ENCODE measurements at places on chromosomes 5 and 9.
A peak's percentile ranks its signal among the peaks of the same experiment; 100 is the strongest.

GRCh38 chr5:7881816-7882215 is 12.9 kb downstream of the MTRR start:
- DNase-seq = no peak

- DNase-seq = no peak
Observed at GRCh38 chr5:125576822-125577221, 830.4 kb upstream of the ZNF608 start.

GRCh38 chr5:100550531-100551051 is 15.4 kb downstream of the FAM174A start:
- no peak for DNase-seq

DNA sequence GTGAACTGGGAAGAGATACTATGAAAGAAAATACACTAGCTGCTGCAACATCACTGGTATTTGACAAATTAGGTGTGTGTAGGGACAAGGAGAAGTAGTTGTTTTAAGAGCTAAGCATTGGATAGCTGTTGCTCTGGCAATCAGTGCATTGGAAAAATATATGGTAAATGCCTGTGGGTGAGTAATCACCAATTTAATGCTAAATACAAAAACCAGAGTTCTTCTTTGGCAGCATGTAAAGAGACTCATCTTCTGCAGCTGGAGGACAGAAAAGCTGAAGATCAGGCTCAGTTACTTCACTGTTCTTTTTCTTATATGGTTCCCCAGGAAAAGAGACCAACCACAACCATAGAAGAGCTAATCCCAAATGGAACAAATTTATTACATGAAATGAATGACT is 201.8 kb upstream of the MPDZ start:
- DNase-seq = no peak

GRCh38 chr5:52837068-52837467 is 49.4 kb downstream of the ITGA1 start:
- peak; percentile 15 for DNase-seq

DNA sequence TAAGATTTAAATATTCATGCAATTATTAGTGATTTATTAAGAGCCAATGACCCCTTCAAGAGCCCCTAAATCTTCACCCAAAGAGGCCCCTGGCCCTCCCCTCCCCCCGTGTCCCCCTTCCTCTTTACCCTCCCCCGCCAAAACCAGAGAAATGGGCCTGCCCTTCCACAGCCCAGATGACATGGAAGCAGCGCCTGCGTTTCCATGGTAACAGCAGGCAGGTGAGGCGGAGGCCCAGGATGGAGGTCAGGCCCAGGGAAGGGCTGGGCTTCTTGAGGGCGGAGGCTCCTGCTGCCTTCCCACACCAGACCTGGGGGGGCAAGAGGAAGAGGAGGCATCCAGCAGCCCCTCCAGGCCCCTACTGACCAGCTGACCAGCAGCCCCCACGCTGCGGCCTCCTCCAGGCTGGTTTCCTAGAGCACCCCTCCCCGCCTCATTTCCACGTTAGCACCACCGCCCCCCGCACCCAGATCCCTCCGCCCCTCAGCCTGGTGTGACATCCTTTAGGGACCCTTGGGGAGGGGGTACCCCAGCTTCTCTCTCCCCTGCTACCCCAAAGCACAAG is 37.4 kb downstream of the UNC5A start:
- DNase-seq = no peak

DNA sequence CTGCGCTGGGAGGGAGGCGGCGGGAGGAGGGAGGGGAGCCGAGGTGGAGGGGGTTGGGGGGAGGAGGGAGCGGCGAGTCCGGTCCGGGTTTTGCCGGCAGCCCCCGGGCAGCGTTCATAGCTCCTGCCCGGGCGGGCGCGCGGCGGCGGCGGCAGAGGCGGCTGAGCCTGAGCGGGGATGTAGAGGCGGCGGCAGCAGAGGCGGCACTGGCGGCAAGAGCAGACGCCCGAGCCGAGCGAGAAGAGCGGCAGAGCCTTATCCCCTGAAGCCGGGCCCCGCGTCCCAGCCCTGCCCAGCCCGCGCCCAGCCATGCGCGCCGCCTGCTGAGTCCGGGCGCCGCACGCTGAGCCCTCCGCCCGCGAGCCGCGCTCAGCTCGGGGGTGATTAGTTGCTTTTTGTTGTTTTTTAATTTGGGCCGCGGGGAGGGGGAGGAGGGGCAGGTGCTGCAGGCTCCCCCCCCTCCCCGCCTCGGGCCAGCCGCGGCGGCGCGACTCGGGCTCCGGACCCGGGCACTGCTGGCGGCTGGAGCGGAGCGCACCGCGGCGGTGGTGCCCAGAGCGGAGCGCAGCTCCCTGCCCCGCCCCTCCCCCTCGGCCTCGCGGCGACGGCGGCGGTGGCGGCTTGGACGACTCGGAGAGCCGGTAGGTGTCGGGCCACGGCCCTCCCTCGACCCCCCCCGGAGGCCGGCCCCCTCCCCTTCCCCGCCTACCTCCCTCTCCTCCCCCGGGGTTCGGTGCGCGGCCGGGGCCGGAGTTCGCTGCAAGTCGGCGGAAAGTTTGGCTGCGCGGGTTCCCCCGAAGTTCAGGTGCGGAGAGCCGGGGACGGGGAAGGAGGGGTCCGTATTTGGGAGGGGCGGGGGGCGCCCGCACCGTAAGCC is at the start of gene CXXC5:
Gene CXXC5 (plus strand): TSS at position 145 of the 877 bp plus-strand sequence. CDS start 32,175 bp downstream, outside the sequence.
- DNase-seq = peak; percentile 75

- DNase-seq = no peak
Observed at GRCh38 chr5:5971203-5971602, 407.1 kb downstream of the MED10 start.

- no peak for DNase-seq
Observed at GRCh38 chr5:179780362-179780761, 13.4 kb upstream of the LTC4S start.

DNA sequence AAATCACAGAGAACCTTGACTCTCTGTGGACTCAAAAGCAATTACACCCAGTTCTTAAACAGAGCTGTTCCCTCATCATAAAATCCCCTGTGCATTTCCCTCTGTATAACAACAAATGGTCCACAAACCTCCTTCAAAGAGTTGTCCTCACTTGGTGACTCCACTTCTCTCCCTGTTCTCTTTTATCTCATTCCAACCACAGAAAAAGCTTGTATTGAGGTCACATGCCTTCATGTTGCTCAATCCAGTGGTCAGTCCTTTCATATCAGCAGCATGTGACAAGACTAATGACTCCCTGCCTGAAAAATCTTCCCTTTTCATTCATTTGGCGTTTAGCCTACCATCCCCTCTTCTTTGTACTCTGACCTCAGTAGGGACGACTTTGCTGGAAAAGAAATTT is 158.0 kb downstream of the DEPDC1B start:
- no peak for DNase-seq

DNA sequence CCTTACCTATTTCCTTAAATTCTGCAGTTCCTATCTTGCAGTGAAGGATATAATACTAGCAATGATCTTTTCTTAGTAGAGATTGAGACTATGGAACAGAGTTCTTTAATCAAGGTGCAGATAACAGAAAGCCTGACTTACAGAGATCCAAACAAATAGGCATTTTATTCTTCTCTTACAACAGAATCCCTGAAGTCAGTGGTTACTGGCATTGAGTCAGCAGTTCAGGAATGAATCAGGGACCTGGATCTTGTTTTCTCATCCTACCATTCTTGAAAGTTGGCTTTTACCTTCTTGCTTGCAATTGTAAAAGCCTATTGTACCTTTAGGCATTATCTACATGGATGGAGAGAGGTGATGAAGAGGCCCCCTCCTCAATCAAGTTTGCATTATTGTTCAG is 47.5 kb upstream of the TLE4 start:
- no peak for DNase-seq

- no peak for DNase-seq
Observed at GRCh38 chr5:131005963-131006684, 158.9 kb downstream of the HINT1 start.

- DNase-seq = no peak
Observed at GRCh38 chr5:10484774-10485141, 43.1 kb downstream of the ROPN1L start.

- DNase-seq = no peak
Observed at GRCh38 chr9:87233899-87234455, 263.7 kb upstream of the DAPK1 start.

- no peak for DNase-seq
Observed at GRCh38 chr5:79456890-79457583, 56.9 kb downstream of the HOMER1 start.

DNA sequence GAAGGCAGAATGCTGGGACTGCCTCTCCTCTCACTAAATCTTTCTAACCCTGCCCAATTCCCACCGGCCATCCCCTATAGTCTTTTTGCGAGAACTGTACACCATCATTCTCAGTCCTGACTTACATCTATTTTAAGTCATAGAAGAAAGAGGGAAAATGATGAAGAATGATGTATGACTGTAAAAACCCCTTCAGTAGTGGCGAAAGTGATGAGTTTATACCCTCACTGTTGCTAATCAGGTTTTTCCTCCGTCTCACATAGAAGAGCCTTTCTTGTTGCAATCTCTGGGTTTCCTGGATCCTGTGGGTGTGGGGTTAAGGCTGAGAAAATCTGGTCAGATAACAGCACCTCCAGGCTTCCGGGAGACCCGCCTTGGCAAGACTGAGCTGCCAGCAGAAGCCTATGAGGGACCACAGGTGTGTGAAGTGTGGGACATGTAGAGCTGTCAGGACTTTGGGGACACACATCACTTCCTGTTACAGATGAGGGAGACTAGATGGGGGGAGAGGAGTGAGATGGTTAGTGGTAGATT is 147.1 kb upstream of the SLC12A2 start:
- no peak for DNase-seq

GRCh38 chr5:4313138-4313537 is 717.5 kb downstream of the IRX1 start:
- no peak for DNase-seq

GRCh38 chr5:37417347-37417746 is 38.2 kb downstream of the WDR70 start:
- no peak for DNase-seq

- DNase-seq = peak; percentile 12
Observed at GRCh38 chr5:111781200-111781599, 24.2 kb upstream of the NREP start.

- no peak for DNase-seq
Observed at GRCh38 chr9:133420392-133420827, 1.8 kb upstream of the ADAMTS13 start.

- no peak for DNase-seq
Observed at GRCh38 chr5:55407059-55407684, 99.4 kb downstream of the MTREX start.

GRCh38 chr5:109990723-109991359 is 301.1 kb downstream of the MAN2A1 start:
- no peak for DNase-seq

DNA sequence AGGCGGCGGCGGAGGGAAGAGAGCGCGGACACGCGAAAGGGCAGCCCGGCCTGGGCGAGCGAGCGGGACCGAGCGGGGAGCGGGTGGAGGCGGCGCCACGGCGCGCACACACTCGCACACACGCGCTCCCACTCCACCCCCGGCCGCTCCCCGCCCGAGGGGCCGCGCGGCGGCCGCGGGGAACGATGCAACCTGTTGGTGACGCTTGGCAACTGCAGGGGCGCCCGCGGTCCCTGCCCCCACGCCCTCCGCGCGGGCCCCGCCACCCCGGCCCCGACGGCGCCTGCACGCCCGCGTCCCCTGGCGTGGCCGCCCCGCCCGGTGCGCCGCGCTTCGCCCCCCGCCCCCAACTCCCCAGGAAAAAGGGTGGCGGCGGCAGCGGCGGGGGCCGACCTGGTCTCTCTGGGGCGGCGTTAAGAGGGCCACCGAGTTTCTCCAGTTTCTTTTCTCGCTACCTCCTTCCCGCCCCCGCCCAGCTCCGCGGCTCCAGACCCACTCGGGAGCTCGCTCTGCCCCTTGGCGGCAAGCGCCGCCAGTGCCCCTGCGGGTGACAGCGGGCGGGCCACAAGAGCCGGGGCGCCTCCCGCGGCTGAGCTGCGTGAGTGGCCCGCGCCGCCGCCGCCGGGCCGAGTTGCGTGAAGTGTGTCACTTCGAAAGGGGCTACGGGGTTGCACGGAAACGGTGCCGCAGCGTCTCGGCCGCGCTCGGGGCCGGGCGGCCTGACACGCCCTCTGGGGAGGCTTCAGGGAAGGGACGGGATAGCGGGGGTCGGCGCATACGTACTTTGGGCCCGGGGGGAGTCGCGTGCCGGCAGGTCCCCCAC is at the start of gene NR3C1:
Gene NR3C1 (minus strand): TSS at position 94 of the 823 bp plus-strand sequence. CDS start 2,847 bp downstream, outside the sequence.
- DNase-seq = peak; percentile 81

GRCh38 chr9:37679649-37680402 is 29.1 kb downstream of the FRMPD1 start:
- no peak for DNase-seq

DNA sequence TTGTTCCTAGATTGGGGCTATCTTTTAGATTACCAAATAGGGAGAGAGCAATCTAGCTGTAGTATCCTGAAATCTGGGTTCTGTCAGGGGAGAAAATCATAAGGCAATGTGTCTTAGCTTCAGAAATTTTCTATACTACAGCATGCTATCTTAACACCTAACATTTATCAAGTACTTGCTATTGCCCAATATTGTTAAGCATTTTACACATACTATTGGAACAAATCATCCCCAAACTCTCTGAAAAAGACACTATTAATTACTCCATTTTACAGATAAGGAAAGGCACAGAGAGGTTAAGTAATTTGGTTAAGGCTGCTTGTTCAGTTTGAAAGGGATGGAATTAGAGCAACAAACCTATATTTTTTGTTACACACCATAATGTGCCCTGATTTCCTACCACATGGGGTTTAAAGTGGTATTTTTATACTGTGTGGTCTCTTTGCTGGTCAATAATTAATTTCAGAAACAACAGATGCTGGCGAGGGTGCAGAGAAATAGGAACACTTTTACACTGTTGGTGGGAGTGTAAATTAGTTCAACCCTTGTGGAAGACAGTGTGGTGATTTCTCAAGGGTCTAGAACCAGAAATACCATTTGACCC is 57.2 kb upstream of the RIC1 start:
- DNase-seq = no peak

DNA sequence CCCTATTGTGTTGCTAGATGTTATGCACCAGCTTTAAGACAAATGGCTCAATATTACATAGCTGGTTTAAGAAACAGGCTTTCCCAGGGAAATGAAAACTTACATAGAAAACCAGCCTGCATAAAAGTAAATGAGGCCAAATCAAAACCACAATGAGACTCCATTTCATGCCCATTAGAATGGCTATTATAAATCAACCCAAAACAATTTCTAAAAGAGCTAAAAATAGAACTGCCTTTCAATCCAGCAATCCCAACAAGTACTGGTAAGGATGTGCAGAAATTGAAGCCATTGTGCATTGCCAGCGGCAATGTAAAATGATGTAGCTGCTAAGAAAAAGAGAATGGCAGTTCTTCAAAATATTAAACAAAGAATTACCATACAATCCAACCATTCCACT is 1170.0 kb upstream of the CDH9 start:
- no peak for DNase-seq

GRCh38 chr9:21324047-21324446 is 11.2 kb downstream of the KLHL9 start:
- DNase-seq = no peak

- no peak for DNase-seq
Observed at GRCh38 chr5:267716-268115, 3.7 kb upstream of the PDCD6 start.

- DNase-seq = no peak
Observed at GRCh38 chr5:111083323-111083722, 8.8 kb upstream of the WDR36 start.

- DNase-seq = no peak
Observed at GRCh38 chr5:54177058-54177457, 133.3 kb downstream of the ARL15 start.

Measured in ovary (tissue), 10 donors.